ENCODE measurements at places on chromosomes 6 and 20. TPM values are rescaled to one million over a fixed set of nuclear protein-coding genes. Genes with fewer than 3 reads are reported as not detected.

The UNC5CL gene
- not detected for total RNA-seq

The MEP1A gene
- not detected for total RNA-seq

The RIPOR3 gene
- total RNA-seq: 13.2 TPM

The HLA-DMA gene
- total RNA-seq: 6.2 TPM

The CCN6 gene
- total RNA-seq: not detected

The MCHR2 gene
- not detected for total RNA-seq

The UST gene
- 26.8 TPM for total RNA-seq

The OPRM1 gene
- total RNA-seq: not detected

The THBD gene
- 18.0 TPM for total RNA-seq

The SYTL3 gene
- 6.8 TPM for total RNA-seq

The GRIK2 gene
- total RNA-seq: 1.1 TPM

The HLA-DRB5 gene
- total RNA-seq: not detected

The MROH8 gene
- total RNA-seq: 0.38 TPM

The MUC21 gene
- total RNA-seq: not detected

The SLC35F1 gene
- total RNA-seq: not detected

The CRISP2 gene
- not detected for total RNA-seq

The ANGPT4 gene
- total RNA-seq: under 0.01 TPM

The STMND1 gene
- total RNA-seq: not detected

The TCF15 gene
- total RNA-seq: not detected

The RSPH9 gene
- 0.85 TPM for total RNA-seq

The PROCR gene
- total RNA-seq: 244 TPM

The SYCP2 gene
- 1.1 TPM for total RNA-seq

The MLN gene
- not detected for total RNA-seq

The DPPA5 gene
- total RNA-seq: not detected

The RREB1 gene
- 9.6 TPM for total RNA-seq

The CHRNA4 gene
- not detected for total RNA-seq

The GSTA3 gene
- not detected for total RNA-seq

The RAD21L1 gene
- total RNA-seq: not detected
